Fibroblast of skin of right biceps (primary cell): ENCODE measurements at places on chromosomes 6 and 20.

DNA sequence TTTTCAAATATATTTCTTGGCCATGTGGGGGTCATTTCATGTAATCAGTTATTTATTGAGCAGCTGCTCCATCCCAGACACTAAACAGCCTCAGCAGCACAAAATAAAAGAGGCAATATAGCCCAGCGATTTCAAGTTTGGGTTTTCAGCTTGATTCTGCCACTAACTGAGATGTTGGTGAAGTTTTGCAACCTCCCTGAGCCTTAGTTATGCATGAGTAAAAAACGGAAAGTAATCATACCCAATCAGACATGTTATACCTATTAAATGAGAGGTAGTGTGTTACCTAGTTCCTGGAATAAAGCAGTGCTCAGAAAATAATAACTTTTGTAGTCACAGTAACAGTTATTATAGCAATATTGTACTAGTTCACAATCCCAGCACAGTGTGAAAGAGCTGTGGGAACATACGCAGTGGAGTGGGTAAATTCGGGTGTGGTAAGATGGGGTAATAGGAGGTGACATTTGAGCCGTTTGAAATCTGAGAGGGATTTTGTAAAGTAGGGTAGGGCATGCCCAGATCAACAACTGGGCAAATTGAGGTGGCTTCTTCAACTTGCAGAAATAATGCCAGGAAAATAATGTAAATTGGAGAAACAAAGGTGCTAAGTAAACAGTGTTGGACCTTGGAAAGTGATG, 1.5 kb downstream of the SLC9A8 start:
- no peak for DNase-seq

GRCh38 chr6:53635322-53635721, 30.2 kb downstream of the KLHL31 start:
- no peak for DNase-seq

DNA sequence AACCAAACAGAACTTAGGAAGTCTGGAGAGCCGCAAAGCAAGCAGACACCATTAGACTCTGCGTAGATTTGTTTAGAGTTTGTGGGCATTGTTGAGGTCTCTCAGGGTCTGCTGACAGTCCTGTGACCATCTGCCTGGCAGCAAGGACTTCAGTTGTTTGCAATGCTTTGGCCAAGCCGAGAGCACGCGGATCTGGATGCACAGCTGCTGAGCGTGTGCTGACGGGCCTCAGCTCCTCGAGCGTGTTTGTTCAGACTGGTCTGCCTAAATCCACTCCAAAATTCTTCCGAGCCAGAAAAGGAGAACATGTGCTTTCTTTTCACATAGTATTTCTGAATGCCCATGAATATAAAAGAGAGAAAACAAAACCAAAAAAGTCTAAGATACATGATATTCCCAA, 159.0 kb downstream of the ZNF217 start:
- DNase-seq: no peak

DNA sequence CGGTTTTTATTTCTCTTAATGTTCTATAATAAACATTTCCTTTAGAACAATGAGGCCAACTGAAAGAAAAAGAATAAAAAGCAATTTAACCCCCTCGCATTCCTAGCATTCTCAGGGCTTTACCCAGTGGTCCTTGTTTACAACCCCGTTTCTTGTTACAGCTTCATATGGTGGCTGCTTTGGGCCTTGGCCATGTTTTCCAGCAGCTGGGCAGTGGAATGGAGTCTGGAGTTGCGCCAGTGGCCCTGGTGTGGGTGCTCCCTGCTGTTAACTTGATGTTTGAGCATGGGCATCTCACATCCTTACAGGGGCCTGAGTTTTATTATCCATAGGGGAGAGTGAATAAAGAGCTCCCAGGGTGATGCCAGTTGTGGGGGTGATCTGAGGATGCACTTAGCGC, 18.8 kb downstream of the EFCAB8 start:
- DNase-seq: peak; percentile 33

GRCh38 chr6:150263765-150264404, 104.9 kb upstream of the IYD start:
- no peak for DNase-seq

DNA sequence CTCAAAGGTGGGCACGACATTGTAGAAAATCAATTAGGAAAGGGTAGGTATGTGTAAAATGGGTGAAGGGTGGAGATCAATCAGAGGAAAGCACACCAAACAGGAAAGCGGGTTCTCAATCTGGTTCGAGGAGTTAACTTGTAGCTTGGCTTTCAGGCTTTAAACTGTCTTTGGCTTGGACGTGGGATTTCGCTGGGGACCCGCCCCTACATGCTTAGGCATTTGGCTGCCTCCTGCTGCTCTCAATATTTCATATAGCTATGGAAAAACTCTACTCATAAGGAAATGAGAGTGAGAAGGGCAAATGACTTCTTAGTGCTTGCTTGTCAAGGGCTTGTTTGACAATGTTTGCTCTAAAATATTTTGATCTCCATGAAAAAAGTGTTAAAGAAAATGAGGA, 38.1 kb upstream of the PDE7B start:
- no peak for DNase-seq

DNA sequence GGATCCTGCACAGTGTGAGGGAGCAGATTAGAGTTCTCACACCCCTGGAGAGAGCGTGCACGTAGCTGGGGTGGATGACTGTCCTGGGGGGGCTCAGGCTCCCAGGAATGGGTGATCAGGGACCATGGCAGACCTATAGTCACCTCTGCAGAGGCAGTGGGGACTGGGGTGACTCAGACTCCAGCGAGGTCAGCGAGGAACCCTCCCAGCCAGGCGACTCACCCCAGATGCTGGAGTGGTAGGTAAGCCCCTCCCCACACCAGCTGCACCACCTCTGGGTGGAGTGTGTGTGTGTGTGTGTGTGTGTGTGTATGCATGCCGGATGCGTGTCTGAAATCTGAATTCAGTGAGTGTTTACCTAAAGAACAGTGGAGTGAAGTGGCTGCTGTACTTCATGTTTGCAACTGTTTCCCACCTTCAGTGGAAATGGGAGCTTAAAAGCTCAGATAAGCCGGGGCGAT, 17.4 kb upstream of the GTSF1L start:
- DNase-seq: peak; percentile 55

DNA sequence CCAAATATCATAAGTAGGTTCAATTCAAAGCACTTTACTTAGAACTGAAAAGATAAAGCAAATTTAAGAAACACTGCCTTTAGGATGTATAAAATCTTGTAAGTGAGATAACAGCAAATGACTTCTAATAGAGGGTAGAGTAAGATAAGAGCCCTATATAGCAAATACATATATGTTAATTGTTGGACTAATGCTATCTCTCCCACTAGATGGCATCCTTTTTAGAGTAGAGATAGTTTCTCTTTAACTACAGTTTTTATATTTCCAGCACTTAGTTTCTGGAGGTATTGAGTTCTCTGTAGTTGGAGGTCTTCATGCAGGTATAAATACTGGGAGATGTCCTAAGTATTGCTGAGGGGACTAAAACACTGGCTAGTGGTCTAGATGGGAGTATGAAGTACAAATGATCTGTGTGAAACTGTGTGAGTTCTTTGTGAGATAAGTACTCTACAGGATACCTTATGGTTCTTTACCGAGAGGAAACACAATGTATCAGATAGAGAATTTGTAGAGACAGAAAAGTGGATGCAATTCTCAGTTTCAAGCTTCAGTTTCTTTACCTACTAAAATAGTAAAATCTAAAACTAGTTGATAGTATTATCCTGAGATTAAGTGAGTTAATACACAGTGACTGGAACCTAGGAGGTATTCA, 399.3 kb downstream of the KHDRBS2 start:
- DNase-seq: no peak

GRCh38 chr6:112202639-112203341, 51.6 kb downstream of the LAMA4 start:
- DNase-seq: no peak

DNA sequence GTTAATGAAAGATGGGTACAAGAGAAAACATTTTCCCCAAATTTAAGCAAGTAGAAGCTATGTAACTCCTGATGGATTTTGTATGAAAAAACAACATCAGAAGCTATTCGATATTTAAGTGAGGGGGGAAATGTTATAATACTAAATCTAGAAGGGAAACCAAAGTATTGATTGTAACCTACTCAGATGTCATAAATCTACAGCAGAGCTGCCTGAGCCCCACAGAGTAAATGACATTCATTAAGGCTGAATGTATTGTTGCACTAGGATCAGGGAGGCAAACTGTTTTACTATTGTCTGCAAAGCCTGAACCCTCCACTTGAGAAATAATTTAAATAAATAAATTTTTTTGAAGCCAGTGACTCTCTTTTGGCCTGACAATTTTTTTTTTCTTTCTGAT, 19.3 kb downstream of the ANKRD6 start:
- no peak for DNase-seq

DNA sequence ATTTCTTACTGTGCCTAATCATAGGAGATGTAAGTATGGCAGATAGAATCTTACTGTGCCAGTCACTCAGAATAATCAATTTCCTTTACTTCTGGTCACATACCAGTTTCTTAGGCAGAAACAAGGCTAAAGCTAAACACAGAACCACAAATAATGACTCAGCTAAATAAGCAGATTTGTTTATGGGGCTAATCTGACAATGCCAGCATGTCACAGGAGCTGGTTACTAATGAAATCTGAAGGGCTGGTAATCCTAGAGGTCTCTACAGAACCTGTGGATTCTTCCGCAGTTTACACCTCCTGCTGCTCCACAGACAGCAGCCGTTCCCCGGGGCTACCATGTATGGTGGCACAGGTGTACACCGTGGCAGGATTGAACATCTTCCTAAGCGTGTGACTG, 80.8 kb downstream of the LYRM4 start:
- no peak for DNase-seq

GRCh38 chr6:27757307-27757706, 154.9 kb downstream of the OR2B2 start:
- peak; percentile 39 for DNase-seq

DNA sequence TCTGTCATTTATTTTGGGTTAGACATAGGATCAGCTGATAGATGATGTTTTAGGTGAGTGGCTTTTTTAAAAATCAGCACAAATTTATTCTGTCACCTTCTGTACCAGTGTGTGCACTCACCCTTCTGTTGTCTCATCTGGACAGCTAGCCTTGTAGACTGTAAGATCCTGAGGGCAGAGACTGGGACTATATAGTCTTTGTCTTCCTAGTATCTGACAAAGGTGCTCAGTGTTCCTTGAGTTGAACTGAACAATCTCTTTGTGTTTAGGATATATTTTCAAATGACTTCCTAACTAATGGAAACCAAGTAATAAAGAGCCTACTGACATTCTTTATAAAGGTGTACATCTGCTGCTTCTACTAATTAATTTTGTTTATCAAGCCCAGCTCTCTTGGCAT, 3.0 kb downstream of the DCBLD1 start:
- DNase-seq: no peak

DNA sequence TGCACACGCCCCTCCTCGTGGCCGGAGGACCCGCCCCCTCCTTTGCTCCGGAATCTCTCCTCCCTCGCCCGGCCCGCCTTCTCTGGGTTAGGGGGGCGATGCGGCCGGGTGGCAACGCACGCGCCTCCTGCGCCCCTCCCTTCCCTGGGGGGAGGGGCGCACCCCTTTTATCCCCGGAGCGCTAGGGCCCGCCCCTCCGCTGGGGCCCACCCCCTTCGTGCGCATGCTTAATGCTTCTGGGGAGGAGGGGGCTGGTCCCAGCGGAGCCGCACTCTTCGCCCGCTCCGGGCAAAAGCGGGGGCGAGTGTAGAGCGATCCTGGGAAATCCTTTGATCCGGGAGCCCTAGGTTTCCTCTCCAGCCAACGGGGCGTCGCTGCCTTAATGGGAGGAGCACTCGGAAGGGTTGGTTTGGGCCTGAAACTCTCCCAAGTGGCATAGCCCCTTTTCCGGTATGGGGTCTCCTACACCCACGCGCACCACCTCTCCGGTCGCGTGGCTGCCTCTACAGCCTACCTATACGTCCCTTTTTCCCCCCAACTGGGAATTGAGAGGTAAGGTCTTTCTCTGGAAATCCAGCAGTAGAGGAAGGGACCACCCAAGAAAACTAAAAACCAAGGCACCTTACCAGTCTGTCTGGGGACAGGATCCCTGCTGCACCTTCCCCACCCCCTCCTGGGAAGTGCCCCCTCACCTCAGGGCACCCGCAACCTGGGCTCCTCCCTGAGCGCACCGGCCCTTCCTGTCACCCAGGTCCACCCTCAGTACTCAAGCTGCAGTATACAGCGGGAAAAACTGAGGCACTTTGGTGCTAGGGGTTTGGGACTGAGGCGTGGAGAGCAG, 2.1 kb downstream of the SOX12 start:
- DNase-seq: peak; percentile 97

DNA sequence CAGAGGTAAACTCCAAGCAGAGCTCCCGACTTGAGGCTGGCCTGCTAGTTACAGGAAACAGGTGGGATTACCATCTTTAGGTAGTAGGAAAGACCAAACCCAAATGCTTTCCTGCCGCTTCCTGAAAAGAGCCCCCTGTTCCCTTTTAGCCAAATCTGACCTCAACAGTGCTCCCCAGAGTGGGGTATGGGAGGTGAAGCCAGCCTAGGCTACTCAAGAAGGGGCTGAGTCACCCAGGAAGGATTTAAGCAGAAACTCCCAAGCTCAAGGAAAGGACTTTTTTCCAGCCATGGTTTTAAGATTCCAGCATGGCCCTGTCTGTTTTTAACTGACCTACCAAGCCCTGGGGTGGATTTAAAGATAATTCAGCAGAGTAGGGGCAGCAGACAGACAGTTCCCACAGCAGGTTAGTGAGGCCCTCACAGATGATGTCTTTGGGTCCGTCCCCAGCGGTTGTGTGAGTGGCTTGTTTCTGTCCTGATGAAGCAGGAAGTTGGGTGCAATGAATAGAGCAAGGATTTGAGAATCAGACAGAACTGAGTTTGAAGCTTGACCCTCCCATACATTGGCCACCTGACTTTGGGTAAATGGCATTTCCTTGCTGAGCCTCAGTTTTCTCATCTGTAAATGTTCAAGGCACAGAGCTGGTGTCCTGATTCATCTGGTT, 76.9 kb upstream of the MAFB start:
- DNase-seq: no peak

- no peak for DNase-seq
Observed at GRCh38 chr20:8740265-8740664, 328.6 kb upstream of the PLCB4 start.

DNA sequence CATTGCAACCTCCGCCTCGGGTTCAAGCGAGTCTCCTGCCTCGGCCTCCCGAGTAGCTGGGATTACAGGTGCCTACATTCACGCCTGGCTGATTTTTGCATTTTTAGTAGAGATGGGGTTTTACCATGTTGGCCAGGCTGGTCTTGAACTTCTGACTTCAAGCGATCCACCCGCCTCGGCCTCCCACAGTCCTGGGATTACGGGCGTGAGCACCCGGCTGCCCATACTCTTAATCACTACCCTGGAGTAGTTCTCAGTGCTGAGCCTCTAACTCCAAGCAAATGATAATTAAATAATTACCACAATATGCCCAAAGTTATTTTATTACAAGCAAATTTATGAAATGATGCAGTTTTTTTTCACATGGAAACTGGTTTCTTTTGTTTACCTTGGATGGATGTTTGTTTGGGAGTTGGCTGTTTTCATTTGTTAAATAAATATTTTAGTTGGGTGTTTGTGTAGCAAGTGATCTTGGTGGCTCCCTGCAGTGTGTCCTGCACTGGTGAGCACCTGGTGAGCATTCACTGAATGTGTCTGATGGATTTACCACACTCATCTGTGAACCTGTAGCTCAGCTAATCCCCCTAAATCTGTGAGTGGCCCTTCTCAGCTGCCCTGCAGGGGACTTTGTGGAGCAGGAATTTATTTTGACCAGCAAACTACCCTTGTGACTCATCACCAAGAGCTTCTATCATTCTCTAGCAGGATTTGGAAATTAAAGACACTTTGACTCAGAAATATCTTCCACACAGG, 36.9 kb downstream of the UTRN start:
- peak; percentile 69 for DNase-seq

GRCh38 chr6:148429423-148429822, 86.8 kb downstream of the SASH1 start:
- no peak for DNase-seq
